ENCODE measurements at places on chromosomes 1 and 21. TPM values are rescaled to one million over a fixed set of nuclear protein-coding genes. Genes with fewer than 3 reads are reported as not detected.

CCDC190 gene
- total RNA-seq: not detected

NOS1AP gene
- total RNA-seq: 4.9 TPM

DNA sequence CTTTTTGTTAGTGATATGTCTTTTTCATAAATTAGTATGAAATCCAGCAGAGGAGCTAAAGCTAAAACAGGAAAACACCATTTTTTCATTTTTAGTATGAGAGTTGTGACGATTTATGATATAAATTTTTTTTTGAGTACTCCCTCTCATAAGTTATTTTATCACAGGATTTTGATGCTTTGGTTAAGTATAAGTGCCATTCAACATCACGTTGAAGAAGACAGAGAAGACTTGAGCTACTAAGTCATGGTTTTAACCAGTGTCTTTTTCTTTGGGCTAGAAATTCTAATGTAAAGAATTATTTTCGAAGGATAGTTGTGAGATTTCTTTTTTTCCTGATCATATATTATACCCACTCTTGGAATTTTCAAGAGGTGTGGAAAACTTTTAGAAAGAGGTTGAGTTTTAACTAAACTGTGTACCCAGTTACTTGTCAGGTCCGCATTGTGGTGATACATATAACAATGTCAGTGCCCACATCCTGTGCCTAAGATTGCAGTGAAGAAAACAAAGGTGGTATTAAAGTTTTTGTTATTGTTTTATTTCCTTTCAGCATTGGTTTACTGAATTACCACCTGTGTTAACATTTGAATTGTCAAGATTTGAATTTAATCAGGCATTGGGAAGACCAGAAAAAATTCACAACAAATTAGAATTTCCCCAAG is 93.8 kb downstream of the USP25 start:
- H3K4me3 ChIP-seq: no peak overlapping the region
- no peak for DNase-seq
- H3K27ac ChIP-seq: no peak overlapping the region
- no peaks in the 10 kb centered on the region for H3K27me3 ChIP-seq
- H3K36me3 ChIP-seq: peaks cover 31% of the 10 kb centered on the region

DNA sequence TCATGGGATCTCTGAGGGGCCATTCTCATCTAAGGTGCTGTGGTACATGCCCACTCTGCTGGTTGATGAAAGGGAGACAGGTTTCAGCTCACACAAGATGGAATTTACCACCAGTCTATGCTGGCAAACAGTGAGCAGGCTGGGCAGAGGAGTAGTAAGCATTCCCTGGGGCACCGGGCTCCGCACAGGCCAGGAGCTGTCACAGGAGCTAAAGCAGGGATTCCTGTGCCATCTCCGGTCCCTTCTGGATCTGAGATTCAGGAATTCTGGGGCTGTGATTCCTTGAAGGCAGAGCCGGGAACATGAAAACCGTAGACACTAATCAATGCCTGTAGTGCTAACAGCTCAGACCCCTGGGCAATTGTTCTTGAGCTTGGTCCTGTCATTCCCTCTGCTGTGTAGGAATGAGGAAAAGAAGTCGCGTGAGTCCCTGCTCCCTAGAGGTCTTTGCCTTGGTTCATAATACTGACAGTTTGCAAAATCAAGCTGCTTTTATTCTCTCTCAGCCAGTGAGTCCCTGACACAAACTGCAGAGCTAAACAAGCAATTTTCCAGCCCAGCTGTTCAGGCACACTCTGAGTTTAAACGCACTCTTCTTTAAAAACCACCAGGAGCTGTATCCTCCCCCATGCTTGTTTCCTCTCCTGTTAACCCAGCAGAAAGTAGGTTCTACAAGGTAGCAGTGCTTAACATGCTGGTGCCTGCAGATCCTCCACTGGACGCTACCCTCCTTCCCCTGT is 52.5 kb downstream of the MDM4 start:
- H3K27me3 ChIP-seq: no peaks in the 10 kb centered on the region
- peaks cover 11% of the 10 kb centered on the region for H3K36me3 ChIP-seq
- no peak for DNase-seq
- no peaks in the 10 kb centered on the region for H3K4me1 ChIP-seq

ATG4C gene
- total RNA-seq: 13.7 TPM

- H3K27me3 ChIP-seq: no peaks in the 10 kb centered on the region
- H3K27ac ChIP-seq: no peak overlapping the region
- no peak for DNase-seq
- no peaks in the 10 kb centered on the region for H3K4me1 ChIP-seq
Observed at GRCh38 chr1:163047951-163048659, 21.1 kb upstream of the RGS4 start.

GRCh38 chr1:156337888-156338179 is 258 bp downstream of the CCT3 start:
- H3K27me3 ChIP-seq: no peaks in the 10 kb centered on the region
- no peak for DNase-seq
- H3K4me1 ChIP-seq: peaks cover 12% of the 10 kb centered on the region

LRRC8B gene
- total RNA-seq: 22.3 TPM

- no peaks in the 10 kb centered on the region for H3K27me3 ChIP-seq
- no peak overlapping the region for H3K27ac ChIP-seq
- no peak overlapping the region for H3K4me3 ChIP-seq
- no peaks in the 10 kb centered on the region for H3K36me3 ChIP-seq
- H3K4me1 ChIP-seq: peaks cover 10% of the 10 kb centered on the region
Observed at GRCh38 chr1:184828369-184828717, 73.7 kb upstream of the EDEM3 start.
